ENCODE measurements at places on chromosomes 16 and 17.

GRCh38 chr17:50221266-50221863 is 19.9 kb upstream of the COL1A1 start:
- DNase-seq: no peak

DNA sequence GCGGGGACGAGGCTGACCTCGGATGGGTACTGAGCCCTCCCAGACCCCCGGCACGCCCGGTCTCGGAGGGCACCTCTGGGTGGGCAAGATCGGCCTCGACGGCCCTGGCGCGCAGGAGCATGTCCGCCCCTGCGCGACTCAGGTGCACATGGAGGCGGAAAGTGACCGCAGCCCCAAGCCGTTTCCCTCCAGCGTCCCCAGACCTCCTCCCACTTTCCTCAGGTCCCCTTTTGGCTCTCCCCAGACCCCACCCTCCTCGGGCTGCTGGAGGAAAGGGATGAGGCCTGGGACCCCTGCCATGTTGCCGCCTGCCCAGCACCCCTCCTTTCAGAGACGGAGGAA is 10.0 kb downstream of the RPL19 start:
- DNase-seq: no peak

GRCh38 chr16:31880322-31880979 is 6.8 kb downstream of the ZNF267 start:
- DNase-seq: no peak

DNA sequence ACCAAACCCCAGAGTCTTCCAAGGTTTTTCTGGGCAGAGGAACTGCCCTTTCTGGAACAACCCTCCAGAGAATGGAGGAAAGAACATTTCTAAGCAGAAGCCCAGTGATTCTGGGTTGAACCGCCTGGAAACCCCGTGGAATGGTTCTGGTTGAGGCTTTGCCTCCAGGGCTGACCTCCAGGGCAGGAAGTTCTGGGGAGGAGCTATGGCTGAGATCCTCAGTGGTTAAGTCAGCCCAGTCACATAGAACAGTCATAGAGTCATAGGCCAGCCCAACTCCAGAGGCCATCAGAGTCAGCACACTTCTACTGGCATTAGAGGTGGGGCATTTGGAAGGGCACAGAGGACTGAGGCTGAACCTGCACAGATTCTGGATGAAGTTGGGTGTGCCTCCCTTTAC is 65.9 kb downstream of the SPACA3 start:
- DNase-seq: no peak

DNA sequence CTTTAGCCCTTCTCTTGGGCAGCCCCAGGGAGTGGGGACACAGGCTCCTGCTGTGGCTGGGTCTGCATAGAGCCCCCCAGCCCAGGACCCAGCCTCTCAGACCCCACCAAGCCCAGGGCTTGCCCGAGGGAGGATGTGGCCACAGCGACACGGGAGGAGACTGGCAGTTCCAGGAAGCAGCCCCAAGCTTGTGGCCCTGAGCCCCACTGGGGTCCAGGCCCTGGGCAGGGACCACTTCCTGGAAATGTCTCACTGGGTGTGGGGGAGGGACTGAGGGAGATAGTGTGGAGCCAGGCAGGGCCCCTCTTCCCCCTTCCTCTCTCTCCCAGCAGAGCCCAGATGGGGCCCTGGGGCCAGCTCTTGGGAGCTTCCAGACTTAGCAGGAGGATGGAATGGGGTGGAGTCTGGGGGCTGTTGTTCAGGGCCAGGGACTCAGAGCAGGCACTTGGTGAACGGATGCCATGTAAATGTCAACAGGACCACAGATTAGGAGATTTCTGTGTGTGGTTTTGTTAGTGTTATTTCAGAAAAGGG is 35.3 kb downstream of the ADGRG5 start:
- no peak for DNase-seq

DNA sequence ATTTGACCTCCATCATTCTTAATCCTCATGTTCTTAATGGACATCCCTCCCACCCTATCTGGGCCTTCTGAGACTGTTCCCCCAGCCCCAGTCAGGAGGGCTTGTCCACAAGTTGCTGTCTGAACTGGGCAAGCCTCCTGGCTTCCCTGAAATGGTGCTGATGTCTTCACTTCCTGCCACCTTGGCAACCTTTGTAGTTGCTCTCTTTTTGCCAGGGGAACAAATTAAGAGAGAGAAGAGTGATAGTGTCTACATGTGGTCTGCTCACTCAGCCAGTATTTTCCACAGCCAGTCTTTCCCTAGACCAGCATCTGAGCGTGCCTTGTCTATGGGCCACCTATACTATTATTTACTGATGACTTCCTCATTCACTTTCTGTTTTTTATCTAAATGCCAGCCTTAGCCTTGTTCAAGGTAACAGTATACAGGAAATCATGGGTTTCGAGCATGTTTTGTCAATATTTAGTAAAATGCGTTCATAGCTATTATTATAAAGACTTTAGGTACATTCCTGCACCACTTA is 710.1 kb downstream of the MAF start:
- DNase-seq: no peak

DNA sequence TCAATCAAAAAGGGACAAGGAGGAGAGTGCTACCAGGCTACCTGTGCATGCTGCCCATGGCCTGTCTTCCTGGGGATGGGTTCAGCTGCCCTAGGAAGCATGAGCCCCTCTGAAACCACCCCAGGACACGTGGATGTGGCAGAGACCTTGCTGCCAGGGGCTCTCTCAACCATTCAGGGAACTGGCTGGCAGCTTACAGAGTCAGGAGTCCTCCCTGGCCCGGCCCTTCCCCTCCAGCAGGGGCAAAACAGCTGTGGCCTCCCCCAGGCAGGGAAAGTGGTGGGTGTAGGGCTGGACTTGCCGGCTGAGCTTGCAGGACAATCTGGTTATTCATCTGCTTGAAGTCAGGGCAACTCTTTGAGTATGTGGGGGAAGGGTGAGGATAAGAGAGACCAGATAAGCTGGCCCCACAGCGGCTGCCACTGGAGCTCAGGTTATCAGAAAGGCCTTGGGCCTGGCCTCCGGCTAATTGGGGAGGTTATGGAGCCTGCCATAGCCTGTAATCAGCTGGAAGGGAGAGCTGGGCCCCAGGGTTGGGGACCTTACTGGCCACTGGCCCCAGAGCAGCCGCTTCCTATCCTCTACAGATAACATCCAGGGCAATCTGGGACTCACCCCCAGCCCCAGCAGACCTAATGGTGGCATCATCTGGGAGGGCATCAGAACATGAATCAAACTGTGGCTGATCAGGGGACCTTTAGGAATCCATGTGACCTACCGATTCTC is 5.6 kb upstream of the TBX2 start:
- no peak for DNase-seq

DNA sequence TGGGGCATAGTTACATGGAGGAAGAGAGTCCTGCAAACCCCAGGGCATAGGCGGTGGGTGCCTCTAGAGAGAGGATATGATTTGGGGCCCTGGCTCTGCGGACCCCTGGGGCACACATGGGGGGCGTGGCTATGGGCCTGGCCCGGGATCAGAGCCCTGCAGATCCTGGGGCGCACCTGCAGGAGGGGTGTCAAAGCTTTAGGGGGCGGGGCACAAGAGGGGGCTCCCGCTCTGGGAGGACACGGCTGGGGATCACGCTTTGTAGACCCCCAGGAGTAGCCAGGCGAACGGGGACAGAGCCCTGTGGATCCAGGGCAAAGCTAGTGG is 497 bp downstream of the BCL7C start:
- DNase-seq: no peak

- DNase-seq: no peak
These were observed 17.4 kb upstream of the GPRC5C start for GRCh38 chr17:74414510-74414909.

DNA sequence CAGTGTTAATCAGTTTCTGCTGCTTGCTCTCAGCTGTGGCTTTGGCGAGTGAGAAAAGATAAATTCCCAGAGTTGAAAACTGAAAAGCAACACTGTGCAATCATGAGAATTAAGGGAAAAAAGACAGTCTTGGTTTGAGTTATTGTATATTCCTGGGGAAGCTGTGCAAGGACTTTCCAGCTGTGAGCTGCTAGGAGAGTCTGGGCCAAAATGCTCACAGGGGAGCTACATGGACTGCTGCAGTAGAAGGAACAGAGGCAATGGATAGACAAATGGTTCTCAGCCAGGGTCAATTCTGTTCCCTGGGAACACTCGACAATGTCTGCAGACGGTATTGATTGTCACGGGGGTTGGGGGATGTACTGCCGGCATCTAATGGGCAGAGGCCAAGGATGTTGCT is 102.0 kb upstream of the ADAMTS18 start:
- no peak for DNase-seq

DNA sequence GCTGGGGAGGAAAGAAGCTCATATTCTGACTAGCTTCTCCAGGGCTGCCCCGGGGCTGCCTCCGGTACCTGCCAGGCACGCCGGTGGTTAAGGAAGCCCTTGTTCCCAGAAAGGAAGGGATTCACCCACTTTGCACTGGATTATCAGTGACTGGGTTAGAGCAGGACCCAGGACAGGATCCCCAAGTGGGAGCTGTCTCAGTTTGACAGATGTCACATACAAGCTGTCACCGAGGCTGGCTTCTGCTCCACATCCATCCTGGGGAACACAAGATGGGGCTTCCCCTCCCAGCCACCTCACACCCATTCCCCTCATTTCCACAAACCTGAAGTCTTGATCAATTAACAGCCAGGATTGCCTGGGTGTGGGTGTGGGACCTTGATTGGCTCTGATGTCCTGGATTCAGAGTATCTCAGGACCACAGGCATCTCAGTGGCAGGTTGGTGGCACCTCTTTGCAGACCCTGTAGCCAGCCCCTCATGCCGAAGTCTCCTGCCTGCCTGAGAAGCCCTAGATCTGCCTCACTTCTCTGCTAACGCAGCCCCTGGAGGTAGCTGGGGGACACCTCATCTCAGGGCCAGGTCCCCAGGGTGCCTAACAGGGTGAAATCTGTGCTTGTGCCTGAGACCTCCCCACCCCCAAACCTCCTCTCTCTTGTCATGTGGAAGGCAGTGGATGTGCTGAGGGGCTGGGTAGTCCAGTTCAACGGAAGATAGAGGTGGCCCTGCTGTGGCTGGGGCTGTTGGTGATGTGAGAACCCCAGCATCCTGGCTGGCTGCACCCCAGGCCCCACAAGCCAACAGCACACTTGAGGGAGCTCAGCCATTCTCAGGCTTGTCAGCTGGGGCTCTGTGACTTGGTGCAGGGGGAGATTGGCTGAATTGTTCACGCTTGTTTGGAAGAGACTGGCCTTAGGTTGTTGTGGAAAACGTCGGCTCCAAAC is 1.4 kb downstream of the CACNG5 start:
- DNase-seq: no peak

- peak; percentile 5 for DNase-seq
These were observed 1.8 kb downstream of the NKD1 start for GRCh38 chr16:50550035-50550434.

DNA sequence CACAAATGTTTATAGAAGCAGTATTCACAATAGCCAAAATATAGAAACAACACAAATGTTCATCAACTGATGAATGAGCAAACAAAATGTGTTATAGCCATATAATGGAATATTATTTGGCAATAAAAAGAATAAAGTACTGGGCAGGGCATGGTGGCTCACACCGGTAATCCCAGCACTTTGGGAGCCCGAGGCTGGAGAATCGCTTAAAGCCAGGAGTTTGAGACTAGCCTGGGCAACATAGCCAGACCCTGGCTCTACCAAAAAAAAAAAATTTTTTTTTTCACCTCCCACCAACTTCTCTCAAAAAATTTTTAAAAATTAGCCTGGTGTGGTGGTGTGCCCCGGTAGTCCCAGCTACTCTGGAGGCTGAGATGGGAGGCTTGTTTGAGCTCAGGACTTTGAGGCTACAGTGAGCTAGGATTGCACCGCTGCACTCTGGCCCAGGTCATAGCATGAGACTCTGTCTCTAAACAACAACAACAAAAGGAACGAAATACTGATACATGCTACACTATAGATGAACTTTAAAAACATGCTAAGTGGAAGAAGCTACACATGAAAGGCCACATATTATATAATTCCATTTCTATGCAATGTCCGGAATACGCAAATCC is 10.7 kb upstream of the PECAM1 start:
- no peak for DNase-seq

- no peak for DNase-seq
These were observed 19.8 kb downstream of the MNT start for GRCh38 chr17:2380950-2381649.

DNA sequence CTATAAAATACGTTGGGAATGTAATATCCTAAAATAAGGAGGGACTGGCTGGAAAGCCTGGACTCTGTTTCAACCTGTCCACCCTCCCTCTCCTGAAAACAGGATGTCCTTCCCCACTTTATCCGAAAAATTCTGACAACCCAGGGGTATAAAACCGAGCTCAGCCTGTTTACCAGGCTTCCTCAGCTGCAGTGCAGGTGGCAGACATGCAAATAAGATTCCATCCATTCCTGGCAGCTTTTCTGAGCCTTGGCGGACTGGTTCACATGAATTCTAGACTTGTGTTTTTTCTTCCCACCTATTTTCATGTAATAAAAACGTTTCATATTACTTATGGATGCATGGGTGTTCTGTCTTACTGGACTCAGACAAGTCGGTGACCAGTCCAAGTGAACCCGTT is 479.3 kb downstream of the KCNJ18 start:
- DNase-seq: no peak

GRCh38 chr16:49348408-49349176 is 25.0 kb upstream of the C16orf78 start:
- no peak for DNase-seq

GRCh38 chr17:44493339-44493738 is 9.9 kb downstream of the GPATCH8 start:
- no peak for DNase-seq

- DNase-seq: no peak
These were observed 15.7 kb upstream of the BAHCC1 start for GRCh38 chr17:81379523-81379942.

- no peak for DNase-seq
These were observed 18.1 kb upstream of the RFFL start for GRCh38 chr17:35081638-35082037.

DNA sequence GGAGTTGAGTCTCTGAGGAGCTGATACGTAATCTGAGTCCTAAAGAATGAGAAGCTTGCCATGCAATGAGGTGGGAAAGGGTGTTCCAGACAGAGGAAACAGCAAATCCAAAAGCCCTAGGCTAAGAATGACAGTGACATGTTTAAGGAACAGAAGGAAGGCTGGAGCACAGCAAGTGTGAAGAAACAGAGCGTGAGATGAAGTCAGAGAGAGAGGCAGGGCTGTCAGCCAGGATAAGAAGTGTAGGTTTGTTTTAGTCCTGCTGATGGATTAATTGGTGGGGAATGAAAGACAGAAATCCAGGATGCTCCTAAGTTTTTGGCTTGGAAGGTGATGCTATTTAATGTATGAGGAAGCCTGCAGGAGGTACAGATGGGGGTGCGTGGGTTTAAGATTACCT is 14.5 kb downstream of the MMP28 start:
- no peak for DNase-seq

- DNase-seq: no peak
These were observed 21.1 kb upstream of the TMC5 start for GRCh38 chr16:19396555-19397011.

DNA sequence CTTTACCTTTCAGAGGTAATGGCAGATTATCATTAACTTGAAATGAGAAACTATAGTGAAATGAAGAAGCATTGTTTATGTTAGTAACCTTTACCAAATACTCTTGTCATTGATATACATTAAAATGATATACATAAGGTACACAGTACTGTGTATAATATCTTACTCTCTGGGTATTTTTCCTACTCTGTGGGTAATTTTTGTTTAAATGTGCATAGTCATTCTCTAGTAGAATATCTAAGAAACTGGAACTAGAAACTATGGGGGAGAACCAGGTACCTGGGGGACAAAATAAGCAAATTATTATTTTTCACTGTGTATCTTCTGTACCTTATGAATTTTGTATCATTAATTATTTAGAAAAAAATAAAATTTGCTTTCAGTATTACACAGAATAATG is 20.6 kb upstream of the PHAF1 start:
- no peak for DNase-seq

GRCh38 chr17:47948706-47949196 is 7.4 kb downstream of the PNPO start:
- DNase-seq: no peak
